Substantia nigra (tissue), 51 donors: ENCODE measurements at places on chromosomes 7 and 10.

DNA sequence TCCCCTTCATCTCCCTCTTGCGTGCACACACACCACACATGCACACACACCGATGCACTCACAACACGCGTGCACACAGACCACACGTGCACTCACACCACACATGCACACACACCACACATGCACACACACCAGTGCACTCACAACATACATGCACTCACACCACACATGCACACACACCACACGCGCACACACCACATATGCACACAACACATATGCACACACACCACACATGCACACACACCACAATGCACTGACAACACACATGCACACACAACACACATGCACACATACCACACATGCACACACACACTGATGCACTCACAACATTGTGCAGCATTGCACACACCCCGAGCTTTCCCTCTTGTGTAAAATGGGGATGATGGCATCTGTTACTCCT, 68.1 kb downstream of the TRRAP start:
- DNase-seq: no peak

GRCh38 chr10:85544956-85545355, 821.6 kb downstream of the GRID1 start:
- no peak for DNase-seq

DNA sequence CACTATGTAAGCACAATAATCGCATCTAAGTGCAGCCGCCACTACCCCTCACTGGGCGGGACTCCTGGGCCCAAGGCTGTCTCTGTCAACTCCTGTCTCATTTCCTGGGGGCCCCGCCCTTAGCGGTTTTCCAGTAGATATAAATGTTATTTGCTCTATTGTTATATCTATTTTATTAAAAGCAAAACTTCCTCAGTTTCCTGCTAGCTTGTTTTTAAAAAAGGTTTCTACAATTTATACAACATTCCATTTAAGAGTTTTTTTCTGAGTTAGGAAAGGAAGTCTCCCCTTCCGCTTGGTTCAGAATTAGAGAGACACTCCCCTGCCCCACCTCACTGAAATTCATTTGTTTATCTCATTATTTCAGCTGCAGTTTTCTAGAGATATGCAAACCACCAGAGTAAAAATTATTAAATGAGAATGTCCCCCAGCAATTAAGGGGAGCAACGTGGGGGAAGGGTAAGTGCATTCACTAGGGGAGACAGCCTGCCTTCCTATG, 82.7 kb downstream of the RAMP3 start:
- DNase-seq: no peak

- no peak for DNase-seq
These were observed 173.9 kb downstream of the USP6NL start for GRCh38 chr10:11437391-11438142.

- DNase-seq: no peak
These were observed 264.9 kb upstream of the FERD3L start for GRCh38 chr7:19410106-19410505.

DNA sequence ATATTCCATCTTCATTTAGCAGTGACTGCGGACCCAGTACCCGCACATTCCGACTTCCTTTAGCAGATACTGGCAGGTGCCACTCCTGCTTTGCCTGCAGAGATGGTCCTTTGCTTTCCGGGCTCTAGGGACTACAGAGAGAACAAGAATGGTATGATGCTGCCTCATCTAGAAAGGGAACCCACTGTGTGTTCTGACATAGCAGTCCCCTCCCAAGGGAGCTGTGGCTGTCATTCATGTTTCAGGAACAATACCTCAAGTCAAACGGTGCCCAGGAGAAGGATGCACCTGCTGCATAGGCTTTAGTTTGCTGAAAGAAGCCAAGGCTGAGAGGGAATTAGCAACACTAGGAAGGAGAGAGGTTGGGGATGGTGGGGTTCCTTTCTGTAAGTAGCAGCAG, 15.9 kb upstream of the TMEM72 start:
- DNase-seq: no peak

DNA sequence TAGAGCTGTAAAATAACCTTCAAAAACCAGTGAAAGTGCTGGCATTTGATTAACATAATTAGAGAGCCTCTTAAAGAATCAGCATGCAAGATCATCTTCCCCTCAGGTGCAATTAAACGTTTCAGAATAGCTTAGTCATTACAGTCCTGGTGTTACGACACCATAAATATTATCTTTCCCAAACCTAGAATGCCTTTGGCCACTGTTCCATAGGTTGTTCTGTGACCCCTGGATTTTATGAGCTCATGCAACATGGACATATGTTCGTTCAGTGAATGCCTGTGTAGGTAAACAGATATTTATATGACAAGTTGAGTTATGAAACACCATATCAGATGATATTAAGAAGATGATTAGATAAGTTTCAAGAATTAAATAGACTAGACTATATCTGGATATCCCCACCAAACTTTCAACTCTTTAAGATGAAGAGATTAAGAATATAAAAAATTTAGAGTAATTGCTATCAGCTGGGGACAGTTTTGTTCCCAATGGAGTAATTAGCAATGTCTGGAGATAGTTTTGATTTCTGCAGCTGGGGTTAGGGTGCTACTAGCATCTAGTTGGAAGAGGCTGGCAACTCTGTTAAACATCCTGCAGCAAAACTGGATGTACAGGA, 263.5 kb upstream of the DKK1 start:
- no peak for DNase-seq

GRCh38 chr7:30881448-30881847, 30.2 kb upstream of the AQP1 start:
- no peak for DNase-seq

GRCh38 chr10:84256510-84257342, 11.9 kb downstream of the RGR start:
- DNase-seq: peak; percentile 12

DNA sequence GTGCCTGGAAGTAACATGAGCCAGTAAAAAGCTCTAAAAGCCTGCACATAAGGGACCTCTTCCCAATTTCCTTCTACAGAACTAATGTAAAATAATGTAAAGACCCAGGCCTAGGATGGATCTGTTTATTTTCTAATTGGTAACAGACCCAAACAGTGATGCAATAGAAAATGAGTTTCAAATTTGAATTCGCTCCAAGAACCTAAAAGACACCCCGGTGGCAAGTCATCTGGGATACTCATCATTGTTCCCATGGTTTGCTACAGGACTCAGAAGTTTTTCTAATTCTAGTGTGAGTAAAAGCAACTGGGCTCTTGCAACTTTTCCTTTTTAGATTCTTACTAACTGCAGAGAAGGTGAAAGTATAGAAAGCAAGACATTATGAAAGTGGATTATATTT, 271.3 kb upstream of the CACNA2D1 start:
- DNase-seq: no peak

- DNase-seq: peak; percentile 84
These were observed at the start of gene BNIP3 for GRCh38 chr10:131981429-131982184. Gene BNIP3, minus strand, starts transcription at chr10:131981923. Its CDS starts 117 bp downstream, at chr10:131981806.

- DNase-seq: no peak
These were observed 268.5 kb downstream of the RPS24 start for GRCh38 chr10:78301891-78302738.

DNA sequence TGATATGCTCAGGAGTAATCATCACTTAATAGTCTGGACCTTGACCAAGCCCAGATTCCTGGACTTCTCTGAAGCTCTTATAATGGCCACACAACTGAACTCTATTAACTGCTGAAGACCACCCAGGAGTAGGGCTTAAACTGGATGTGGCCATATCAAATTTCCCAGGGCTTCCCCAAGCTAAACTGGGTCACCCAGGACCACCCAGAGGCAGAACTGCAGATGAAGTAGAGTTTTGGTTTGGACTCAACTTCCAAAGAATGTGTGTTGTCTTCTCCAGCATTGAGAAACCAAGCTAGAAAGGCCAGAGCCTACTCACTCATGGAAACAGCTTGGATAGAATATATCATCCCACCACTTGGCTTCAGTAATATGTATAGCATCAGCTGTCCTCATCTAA, 358.2 kb upstream of the MEOX2 start:
- DNase-seq: no peak

DNA sequence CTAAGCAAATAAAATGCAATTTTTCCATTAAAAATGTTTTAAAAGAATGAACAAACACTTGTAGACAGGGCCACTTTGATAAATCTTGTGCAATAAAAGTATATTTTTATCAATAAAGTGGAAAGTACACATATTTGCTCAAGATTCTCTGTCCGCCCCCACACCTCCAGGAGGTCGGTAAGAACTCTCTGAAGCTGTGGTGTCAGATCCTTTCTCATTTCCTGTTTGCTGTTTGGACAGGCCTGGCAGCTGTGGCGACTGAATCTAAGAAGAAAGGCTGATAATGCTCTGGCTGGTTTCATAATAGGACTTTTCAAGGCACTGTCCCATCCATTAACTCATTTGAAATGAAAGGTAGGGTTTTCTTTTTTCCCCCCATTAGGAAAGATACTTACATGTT, 15.3 kb upstream of the ASB4 start:
- no peak for DNase-seq

- DNase-seq: no peak
These were observed 13.5 kb downstream of the ATP6V1F start for GRCh38 chr7:128876127-128876526.

DNA sequence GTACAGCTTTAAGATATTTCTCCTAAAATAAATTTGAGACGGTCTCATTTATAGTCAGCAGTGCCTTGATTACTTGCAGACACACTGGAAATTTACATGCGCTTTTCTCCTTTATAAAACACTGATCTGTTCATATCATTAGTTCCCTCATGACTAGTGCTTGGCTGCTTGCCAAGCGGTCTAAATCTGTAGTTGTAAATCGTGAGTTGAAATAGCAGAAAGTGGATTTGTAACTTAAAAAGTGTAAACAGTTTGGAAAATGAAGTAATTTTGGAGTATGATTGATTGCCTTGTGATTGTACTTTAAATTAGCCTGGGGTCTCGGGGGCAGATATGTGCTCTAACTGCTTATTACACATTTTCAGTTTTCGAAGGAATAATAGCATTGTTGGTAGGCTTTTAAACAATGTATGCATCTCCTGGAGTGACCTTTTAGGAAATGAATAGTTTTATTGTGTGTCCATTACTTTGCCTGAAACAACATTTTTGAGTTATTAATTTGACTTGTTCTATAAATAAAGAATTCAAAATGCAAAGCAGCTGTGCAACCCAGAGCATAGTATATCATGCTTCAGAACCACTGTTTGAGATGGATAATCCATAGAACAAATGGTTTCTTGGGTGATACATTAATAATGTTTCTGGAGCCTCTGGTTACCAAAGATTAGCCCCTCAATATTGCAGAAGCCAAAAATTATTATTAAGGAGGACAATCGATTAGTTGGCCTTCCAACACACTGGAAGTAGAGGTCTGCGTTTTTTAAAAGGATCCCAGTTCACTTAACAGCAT, 73.3 kb downstream of the ARID5B start:
- DNase-seq: peak; percentile 42

DNA sequence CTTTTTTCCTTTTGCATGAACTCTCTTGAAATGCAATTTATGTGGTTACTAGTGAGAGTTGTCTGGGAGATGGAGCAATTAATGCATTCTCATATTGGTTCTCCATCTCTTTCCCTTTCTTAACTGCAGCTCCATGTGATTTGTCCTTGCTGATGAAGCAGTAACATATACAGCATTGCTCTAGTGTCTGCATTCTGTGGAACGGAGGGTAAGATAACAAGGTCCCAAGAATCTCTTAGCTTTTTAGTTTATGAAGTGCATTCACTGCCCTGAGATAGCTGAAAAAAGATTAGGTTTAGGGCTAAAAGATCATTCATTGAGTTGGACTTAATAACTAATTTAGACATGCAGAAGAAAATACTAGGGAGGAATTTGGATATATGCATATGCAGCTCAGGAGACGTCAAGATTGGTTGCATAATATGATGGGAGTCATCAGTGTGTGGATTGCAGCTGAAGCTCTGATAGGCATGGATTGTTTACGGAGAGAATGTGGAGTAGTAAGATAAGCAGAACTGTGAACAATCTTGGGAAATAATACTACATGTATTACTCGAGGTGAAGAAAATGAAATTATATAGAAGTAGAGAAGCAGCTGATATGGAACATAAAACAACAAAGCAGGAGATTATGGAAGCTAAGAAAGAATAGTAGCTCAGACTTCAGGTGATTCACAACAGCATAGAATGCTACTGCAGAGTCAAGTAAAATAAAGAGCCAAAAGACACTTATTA, 404.7 kb downstream of the ARL4A start:
- DNase-seq: no peak

- no peak for DNase-seq
These were observed 76.0 kb downstream of the AASS start for GRCh38 chr7:122068046-122068445.

GRCh38 chr10:35638101-35638500, 4.0 kb downstream of the FZD8 start:
- no peak for DNase-seq

DNA sequence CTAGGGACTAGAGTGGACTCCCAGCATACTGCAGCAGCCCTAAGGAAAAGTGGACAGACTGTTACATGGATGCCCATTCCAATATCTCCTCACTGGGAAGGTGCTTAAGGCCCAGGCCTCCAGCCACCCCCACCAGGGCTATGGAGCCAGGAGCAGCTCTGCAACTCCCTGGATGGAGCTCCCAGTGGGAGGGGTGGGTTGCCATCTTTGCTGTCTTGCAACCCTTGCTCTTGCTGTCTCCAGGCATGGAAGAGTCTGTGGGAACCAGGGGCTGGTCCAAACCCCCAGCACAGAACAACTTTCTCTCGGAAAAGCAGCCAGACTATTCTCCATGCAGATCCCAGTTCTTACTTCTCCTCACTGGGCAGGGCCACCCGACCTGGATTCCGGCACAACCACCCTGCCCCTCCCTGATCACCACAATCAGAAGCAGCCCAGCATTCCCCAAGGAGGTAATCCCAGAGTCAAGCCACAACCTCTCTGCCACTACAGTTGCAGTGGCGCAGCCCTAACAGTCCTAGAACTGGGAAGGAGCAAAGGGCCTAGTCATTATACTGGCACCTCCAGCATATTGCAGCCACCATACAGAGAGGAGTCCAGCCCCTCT, 41.8 kb upstream of the ZNF488 start:
- no peak for DNase-seq

DNA sequence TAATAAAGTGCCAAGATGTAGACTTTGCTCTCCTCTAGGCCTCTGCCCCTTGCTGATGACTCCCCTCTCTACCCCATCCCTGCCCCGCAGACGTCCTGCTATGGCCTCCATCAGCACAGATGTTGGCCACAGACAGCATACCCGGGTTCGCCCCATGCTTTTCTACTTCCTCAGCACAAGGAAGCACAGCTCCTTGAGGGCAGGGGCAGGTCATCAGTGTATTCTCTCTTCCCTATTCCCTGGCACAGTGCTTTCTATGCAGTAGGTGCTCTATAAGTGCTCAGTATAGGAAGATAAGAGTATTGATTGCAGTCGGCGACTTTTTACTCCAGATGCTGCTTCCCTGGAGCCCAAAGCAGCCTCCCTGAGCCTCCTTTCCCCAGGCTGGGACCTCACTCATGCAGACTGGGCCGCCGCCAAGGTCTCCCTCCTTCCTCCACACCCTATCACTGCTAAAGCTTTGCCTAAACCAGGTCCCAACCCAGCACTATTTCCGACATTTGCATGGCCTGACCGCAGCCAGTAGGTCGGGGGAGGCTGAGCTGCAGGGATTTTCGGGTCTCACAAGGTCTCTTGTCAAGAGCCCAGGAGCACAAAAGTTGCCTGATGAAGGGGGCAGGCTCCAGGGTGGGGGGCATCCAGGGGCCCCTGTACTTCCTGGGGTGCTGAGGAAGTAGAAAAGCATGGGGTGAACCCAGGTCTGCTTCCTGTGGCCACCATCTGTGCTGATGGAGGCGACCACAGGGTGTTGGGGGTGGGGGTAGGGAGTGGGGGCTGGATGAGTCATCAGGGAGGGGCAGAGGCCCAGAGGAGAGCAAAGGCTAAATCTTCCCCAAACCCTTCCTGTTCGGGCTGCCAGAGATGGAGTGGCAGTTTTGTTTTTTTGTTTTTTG, 8.0 kb downstream of the CALHM3 start:
- DNase-seq: no peak
